Stimulated activated naive CD4-positive, alpha-beta T cell treated with Interleukin-2 at 50 U/mL for 16 hours (primary cell): ENCODE measurements at places on chromosomes 5 and 9.

DNA sequence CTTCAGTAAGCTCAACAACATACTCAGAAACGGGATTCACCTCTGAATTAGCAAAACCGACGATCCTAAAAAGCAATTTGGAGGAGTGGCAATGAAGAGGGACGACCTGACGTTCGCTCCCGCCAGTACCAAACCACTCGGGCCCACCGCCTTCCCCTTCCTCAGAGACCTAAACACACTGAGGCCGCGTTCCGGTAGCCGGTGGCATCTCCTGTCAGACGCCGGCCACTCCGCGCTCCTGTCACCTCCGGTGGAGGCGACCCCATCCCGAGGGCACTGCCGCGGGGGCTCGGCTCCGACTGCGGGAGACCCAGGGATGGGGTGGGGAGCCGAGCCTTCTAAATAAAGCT, 617 bp downstream of the PPP6C start:
- DNase-seq = peak; percentile 9

DNA sequence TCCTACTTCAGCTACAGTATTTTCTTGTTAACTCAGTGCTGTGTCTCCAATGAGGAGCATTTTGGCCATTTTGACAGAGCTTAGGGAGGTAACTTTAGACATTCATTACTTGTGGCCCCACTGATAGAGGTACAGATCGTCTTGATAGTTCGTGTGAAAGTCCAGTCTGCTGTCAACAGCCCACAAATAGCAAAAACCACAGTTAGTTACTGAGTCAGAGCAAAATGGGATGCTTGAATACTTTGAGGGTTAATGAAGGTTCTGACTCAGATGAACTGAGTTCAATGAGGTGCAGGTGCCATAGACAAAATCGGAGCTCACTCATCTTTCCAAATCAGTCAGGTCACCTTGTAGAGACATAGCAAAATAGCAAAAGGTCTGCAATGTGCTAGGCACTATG, 163.1 kb upstream of the TLE4 start:
- DNase-seq = no peak

DNA sequence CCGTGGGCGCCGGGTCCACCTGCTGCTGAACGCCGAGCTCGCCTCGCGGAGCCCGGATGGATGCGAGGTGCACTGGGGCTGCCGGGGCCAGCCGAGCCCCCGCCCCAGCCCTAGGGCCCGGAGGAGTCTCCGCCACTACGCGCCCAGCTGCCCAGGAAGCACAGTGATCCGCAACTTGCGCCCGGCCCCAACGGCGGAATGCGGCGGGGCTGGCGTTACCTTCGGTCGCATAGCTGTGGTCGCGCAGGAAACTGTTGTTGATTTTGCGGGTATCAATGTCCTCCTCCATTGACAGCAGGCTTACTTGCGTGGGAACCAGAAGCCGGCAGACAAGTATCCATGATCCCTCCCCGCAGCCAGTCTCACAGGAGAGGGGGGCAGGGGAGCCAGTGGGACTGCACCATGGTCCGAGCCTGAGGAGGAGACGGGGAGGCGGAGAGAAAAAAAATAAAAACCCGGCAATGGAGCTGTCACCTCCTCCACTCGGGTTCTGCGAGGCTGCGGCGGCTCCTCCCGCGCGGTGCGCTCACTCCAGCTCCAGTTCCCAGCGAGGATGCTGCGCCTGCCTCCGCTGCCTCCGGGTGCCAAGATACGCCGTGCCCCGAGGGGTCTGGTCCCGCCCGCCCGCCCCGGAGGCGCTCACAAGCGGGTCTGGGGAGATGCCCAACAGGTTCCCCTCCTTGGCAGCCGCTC, 628 bp downstream of the PPP2R2B start:
- no peak for DNase-seq

DNA sequence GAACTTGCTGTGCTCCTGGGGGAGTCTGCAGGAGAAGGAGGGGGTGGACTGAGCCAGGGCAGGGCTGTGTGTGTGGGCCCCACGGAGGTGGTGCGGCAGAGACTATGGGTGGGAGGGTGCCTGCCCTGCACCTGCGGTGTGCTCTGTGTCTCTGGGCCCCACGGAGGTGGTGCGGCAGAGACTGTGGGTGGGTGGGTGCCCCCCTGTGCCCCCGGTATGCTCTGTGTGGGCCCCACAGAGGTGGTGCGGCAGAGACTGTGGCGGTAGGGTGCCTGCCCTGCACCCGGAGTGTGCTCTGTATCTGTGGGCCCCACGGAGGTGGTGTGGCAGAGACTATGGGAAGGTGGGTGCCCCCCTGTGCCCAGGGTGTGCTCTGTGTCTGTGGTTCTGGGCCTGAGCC, 103.7 kb downstream of the EHMT1 start:
- no peak for DNase-seq

DNA sequence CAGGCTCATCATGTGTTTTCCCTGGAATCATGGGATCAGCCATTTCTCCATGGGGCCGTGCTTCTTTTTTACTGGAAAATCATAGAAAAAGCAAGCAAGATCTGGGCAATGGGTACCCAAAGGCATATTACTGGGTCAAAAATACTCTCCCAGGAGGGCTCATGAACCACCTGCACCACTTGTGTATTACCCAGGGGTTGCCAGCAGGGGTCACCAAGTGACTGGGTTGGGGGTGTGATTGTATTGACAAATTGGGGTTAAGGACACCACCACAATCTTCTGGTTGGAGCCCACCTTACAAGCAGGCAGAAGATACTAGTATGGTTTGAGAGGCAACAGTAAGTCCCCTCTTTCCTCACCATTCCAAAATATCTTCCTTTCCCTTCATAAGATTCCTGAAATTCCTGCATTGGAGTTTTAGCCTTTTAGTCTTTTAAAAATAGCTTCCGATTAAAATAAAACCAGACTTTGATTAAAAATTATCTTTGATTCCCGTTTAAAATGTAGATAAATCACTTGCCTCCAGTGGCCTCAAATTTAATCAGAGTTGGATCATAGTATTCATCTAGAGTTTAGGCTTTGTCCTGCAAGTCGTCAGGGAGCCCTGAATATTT, 603.3 kb downstream of the KIF4B start:
- DNase-seq = no peak

DNA sequence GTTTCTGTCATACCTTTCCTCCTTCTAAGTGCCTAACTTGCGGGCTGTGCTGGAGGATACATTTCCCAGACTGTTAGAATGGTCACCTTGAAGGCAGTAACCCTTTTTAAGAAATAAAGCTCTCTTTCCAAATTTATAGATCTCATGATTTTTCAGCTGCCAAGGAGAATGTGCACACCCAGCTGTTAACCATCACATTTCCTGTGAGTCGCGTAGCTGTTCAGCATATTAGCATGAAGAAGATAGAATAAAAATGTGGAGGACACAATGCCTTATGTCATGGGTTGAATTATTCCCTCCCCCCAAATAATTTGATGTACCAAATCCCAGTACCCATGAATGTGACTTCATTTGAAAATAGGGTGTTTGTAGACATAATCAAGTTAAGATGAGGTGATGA, 729.4 kb downstream of the MTRR start:
- no peak for DNase-seq
